CD8-positive, alpha-beta memory T cell (primary cell): ENCODE measurements at places on chromosomes 2 and 18. TPM values are rescaled to one million over a fixed set of nuclear protein-coding genes. Genes with fewer than 3 reads are reported as not detected.

- H3K27ac ChIP-seq: no peak overlapping the region
- no peak overlapping the region for H3K4me3 ChIP-seq
- no peaks in the 10 kb centered on the region for H3K36me3 ChIP-seq
- H3K27me3 ChIP-seq: no peaks in the 10 kb centered on the region
Measured at GRCh38 chr2:76733736-76734135, 788.4 kb downstream of the LRRTM4 start.

GRCh38 chr18:26091047-26091630, 726 bp upstream of the SS18 start:
- H3K27ac ChIP-seq: peak overlapping the region; percentile 94
- peak overlapping the region; percentile 75 for H3K4me3 ChIP-seq
- peaks cover 23% of the 10 kb centered on the region for H3K4me1 ChIP-seq
- no peaks in the 10 kb centered on the region for H3K27me3 ChIP-seq

GRCh38 chr2:196206804-196207203, 35.4 kb upstream of the STK17B start:
- H3K36me3 ChIP-seq: no peaks in the 10 kb centered on the region
- no peaks in the 10 kb centered on the region for H3K27me3 ChIP-seq
- H3K27ac ChIP-seq: no peak overlapping the region
- DNase-seq: no peak

DNA sequence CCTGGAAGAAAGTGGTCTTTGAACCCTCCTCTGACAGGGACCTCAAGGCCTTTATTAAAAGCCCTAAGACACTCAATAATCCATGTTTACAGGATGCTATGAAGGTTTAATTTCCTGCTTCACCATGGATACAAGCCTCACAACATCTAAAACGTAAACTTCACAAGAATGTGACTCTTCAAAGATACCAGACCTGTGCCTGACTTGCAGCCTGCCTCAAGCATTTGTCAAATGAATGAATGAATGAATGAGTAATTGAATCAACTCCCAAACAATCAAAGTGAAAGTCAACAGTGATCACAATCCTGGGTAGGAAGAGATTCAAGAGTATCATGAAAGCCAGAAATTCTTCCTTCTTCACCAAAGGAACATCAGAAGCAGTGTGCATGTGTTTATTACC, 30.4 kb downstream of the KLF7 start:
- H3K27me3 ChIP-seq: no peaks in the 10 kb centered on the region
- H3K4me3 ChIP-seq: no peak overlapping the region
- peaks cover 53% of the 10 kb centered on the region for H3K4me1 ChIP-seq

Gene ASPRV1
- polyA plus RNA-seq: 0.99 TPM

Gene BMP10
- polyA plus RNA-seq: not detected

GRCh38 chr2:214242797-214243196, 168.1 kb upstream of the VWC2L start:
- H3K4me3 ChIP-seq: no peak overlapping the region
- no peaks in the 10 kb centered on the region for H3K4me1 ChIP-seq
- DNase-seq: no peak
- no peaks in the 10 kb centered on the region for H3K27me3 ChIP-seq
- H3K36me3 ChIP-seq: no peaks in the 10 kb centered on the region

DNA sequence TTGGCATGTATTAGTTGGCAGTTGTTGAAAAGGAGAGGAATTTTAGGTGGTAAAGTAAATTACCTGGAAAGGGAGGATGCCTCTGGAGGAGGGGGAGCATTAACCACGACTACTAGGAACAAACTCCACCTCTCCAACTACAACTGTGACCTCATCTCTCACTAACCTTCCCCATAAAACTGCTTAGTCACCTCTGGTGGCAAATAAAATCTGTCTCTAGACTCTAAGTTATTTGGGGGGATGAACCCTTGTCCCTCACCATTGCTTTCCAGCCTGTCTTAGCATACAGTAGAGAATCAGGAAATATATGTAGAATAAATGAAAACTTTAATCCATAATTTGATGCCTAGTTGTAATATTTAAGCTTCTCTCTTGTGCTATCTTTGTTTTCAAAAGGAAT, 27.6 kb upstream of the MYO1B start:
- no peak overlapping the region for H3K27ac ChIP-seq

GRCh38 chr2:85326406-85327159, 1.2 kb downstream of the TGOLN2 start:
- peaks cover 49% of the 10 kb centered on the region for H3K4me1 ChIP-seq
- peak; percentile 67 for DNase-seq
- H3K27ac ChIP-seq: peak overlapping the region; percentile 98
- peak overlapping the region; percentile 86 for H3K4me3 ChIP-seq

Gene EIF2AK2
- 42.6 TPM for polyA plus RNA-seq

Gene CXCR1
- polyA plus RNA-seq: 1.1 TPM

Gene ASB18
- polyA plus RNA-seq: not detected

- no peaks in the 10 kb centered on the region for H3K4me1 ChIP-seq
- H3K27ac ChIP-seq: no peak overlapping the region
- no peaks in the 10 kb centered on the region for H3K36me3 ChIP-seq
- DNase-seq: no peak
Measured at GRCh38 chr2:127125821-127126220, 18.9 kb upstream of the BIN1 start.

Gene ZNF236
- polyA plus RNA-seq: 11.1 TPM

Gene ALPP
- polyA plus RNA-seq: not detected

DNA sequence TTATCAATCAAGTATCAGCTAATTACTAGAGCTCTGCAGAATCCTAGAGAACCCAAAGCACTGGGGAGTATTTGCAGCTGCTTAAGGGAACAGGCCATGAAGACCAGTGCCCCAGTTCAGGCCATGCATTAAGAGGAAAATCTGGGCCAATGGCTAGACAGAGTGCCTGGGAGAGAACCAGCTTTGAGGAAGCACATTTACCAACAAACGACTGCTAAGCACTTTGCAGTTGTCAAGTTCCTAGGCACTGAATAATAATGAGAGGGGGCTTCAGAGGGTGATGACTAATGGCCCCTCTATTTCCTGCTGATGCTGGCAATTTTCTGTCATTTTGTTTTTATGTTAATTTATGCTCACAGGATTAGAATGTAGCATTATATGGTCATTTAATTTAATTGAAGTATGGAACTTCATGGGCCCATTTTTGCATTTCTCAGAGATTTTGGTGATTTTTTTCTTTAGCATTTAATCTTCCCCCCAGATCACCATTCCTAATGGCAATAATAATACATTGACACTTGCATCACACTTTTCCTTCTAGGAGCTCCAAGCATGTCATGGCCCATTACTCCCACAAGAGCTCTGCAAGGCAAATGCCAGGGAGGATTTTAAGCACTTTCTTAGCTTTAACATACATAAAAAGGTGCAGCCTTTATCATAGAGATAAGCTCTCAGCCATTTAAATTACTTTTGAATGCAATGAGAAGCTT, 147.7 kb upstream of the SPATS2L start:
- H3K4me3 ChIP-seq: no peak overlapping the region
- no peak overlapping the region for H3K27ac ChIP-seq
- DNase-seq: no peak
- H3K4me1 ChIP-seq: no peaks in the 10 kb centered on the region
- no peaks in the 10 kb centered on the region for H3K27me3 ChIP-seq

GRCh38 chr2:25088817-25089516, 47.1 kb downstream of the EFR3B start:
- no peaks in the 10 kb centered on the region for H3K27me3 ChIP-seq
- H3K4me1 ChIP-seq: no peaks in the 10 kb centered on the region

GRCh38 chr2:189091253-189091652, 88.3 kb downstream of the COL5A2 start:
- H3K27me3 ChIP-seq: no peaks in the 10 kb centered on the region
- no peak overlapping the region for H3K4me3 ChIP-seq
- no peak overlapping the region for H3K27ac ChIP-seq

Gene FAP
- not detected for polyA plus RNA-seq

Gene ASIC4
- polyA plus RNA-seq: not detected

Gene DSG1
- not detected for polyA plus RNA-seq

DNA sequence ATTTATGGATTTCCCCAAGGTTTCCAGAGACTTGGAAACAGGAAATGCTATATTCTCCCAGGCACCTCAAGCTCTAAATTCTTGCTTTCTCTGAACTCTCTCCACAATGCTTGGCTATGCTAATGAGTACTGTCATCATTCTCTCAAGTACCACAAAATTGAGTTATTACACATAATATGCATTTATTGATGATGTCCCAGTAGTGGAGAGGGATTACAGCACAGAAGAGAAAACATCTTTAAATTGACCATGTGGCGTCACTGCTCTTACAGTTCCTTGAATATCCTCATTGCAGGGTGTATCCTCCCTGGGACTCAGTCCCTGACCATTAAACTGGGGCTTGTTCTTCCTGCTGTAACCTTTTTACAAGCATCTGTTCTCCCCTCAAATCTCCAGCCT, 681.1 kb upstream of the FANCL start:
- no peak for DNase-seq
- H3K27ac ChIP-seq: no peak overlapping the region
- H3K27me3 ChIP-seq: no peaks in the 10 kb centered on the region
- no peak overlapping the region for H3K4me3 ChIP-seq

GRCh38 chr2:239807568-239807967, 217.6 kb downstream of the NDUFA10 start:
- H3K27me3 ChIP-seq: no peaks in the 10 kb centered on the region
- no peak overlapping the region for H3K27ac ChIP-seq
- no peak overlapping the region for H3K4me3 ChIP-seq

Gene SMAD7
- polyA plus RNA-seq: 7.0 TPM

Gene LCT
- polyA plus RNA-seq: not detected

GRCh38 chr2:102294802-102295489, 16.4 kb upstream of the IL1RL1 start:
- no peak overlapping the region for H3K4me3 ChIP-seq
- no peaks in the 10 kb centered on the region for H3K36me3 ChIP-seq
- H3K4me1 ChIP-seq: no peaks in the 10 kb centered on the region

Gene DSG4
- polyA plus RNA-seq: not detected

DNA sequence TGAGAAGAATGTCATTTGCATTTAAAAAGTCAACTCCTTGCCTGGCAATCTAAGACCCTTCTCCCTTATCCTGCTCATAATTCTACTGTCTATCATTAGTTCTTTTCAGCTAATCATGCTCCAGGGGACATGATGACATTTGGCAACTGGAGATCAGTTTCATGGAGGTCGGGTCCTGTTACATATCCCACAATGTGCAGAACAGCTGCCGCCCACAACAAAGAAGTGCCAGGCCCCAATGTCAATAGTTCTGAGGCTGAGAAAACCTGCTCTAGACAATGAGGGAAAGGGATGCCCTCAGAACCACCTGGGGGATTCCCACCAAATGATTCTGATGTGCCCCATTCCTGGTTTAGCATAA, 53.4 kb upstream of the IL1RL1 start:
- no peak overlapping the region for H3K4me3 ChIP-seq
- no peaks in the 10 kb centered on the region for H3K36me3 ChIP-seq
- H3K4me1 ChIP-seq: peaks cover 45% of the 10 kb centered on the region
- H3K27ac ChIP-seq: no peak overlapping the region
- no peaks in the 10 kb centered on the region for H3K27me3 ChIP-seq
